ENCODE measurements at places on chromosomes 5 and 9.

DNA sequence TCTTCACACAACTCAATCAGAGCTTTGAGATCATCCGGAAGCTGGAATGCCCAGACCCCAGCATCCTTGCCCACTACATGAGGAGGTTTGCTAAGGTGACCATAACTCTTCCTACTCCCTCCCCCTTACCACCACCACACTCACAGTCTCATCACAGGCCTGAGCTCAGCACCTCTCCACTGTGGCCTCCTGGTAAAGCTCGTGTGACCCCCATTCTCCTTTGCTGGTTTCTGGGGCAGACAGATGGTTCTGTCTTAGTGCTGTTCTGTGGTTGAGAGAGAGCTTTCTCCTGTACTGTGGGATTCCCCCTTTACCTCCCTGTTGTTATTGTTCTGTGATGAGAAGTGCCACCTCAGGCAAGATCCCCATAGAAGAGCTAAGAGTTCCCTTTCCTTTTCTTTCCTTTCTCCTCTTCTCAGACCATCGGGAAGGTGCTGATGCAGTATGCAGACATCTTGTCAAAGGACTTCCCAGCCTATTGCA lies 92.7 kb upstream of the RUSC2 start:
- no peak for DNase-seq

DNA sequence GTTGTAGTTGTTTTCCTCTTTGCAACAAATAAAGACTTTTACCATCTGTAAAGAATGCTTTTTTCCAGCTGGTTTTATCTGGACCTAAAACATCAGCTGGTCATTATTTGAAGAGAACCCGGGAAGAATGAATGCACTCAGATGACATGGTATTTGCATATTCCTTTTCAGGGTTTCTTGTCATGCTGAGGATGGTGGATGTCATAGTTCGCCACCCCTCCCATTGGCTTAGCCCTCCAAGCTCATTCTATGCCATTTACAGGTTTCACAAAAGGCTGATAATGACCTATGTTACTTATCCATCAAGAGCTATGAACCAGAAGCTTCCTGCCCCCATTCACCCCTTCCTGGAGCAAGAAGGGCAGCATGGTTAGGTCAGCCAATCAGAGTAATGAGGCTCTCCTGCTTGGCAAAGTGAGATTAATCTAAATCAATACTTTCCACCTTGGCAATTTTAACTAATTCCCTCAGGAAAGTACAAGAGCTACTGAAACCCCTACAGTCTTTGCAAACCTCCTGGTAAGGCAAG lies 440.5 kb upstream of the TLE4 start:
- DNase-seq: no peak

DNA sequence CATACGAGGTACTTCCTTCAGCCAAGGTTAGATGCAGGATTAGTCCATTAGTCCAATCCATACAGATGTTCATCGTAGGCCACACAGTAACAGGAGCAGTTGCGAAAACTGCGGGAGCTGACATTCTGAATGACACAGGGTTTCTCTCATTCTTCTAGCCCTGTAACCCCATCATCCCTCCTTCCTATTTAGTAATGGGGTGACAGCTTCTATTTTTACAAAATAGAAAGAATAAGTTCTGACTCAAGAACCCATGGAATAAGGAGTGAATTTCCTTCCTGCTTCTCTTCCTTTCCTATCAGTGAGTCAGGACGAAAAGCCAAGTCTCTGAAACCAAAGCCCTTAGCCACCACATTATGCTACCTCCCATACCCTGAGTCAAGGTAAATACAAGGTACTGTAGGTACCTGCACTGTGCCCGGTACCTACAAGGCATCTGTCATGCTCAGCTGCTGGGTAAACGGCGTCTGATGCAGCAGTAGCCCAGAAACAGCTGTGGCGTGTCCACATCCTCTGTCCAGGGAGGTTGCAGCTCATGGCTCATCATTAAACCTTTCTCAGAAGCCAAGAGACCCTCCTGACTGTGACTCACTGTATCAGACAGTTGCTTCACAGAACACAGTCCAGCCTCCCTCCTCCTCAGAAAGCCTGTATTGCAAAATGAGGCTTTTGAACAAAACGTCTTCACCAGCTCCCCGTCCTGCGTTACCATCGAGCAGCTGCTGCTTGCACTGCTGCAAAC lies 84.2 kb downstream of the ESM1 start:
- no peak for DNase-seq

DNA sequence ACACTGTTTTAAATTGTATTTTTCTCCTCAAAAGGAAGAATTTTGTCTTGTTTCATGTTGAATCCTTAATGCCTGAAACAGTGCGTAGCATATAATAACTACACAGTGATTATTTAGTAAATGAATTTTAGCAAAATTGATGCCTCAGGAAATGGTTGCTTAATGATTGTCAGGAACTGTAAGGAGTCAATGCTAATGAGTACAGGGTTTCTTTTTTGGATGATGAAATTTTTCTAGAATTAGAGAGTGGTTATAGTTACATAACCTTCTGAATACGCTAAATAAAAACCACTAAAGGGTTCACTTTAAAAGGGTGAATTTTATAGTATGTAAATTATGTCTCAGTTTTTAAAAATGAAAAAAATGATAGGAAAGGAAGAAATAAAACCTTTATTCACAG lies 14.9 kb downstream of the FAM151B start:
- DNase-seq: no peak

DNA sequence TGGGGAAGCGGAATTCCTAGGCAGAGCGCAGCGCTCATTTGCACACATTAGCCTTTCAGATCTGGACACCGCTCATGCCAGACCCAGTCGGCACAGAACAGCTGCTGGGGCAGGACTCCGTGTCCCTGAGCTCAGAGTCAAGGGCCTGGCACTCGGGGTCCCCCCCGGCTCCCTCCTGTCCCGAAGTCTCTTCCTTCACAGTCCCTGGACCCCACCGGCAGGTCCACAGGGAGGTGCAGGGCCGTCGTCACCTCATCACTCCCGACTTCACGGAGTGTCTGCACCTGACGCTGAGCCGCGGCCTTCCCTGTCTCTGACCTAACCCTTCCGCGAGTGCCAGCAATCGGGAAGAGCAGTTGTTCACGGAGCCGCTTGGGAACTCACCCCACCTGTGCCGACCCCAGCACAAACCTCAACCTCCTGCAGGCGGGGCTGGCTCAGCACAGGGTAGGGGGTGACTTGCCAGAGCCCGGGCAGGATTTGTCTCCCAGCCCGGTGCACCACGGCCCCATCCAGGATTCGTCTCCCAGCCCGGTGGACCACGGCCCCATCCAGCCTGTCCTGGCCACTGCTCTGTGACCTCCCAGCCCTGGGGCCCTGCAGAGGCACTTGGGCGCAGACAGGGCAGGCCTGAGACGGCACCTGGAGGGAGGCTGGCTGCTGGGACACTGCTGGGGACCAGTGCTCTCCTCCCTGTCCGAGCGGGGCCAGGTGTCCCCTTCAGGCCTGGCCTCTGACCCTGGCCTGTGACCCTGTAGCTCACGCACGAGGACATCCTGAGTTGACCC lies 9.9 kb upstream of the SLC9A3 start:
- no peak for DNase-seq

DNA sequence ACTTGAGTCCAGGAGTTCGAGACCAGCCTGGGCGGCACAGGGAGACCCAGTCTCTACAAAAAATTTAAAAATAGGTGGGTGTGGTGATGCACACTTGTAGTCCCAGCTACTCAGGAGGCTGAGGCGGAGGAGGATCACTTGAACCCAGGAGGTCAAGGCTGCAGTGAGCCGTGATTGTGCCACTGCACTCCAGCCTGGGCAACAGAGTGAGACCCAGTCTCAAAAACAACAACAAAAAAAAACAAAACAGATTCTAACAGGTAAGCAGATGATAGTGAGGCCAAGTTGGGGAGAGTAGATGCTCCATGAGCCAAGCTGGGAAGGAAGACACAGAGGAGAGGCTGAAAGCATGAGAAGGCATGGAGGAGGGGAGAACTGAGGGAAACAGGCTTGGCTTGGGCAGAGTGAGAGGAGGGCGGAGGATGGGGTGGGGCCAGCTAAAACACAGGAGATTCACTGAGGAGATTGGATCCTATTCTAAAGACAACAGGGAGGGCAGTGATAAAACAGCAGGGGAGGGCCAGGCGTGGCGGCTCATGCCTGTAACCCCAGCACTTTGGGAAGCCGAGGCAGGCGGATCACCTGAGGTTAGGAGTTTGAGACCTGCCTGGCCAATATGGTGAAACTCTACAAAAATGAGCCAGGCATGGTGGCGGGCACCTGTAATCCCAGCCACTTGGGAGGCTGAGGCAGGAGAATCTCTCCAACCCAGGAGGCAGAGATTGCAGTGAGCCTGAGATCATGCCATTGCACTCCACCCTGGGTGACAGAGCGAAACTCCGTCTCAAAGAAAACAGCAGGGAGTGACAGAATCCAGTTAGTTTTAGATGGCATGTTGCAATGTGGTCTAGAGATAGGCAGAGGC lies 8.4 kb downstream of the RPS14 start:
- DNase-seq: no peak

GRCh38 chr9:8570776-8571175 lies 771.2 kb upstream of the DMAC1 start:
- no peak for DNase-seq

- no peak for DNase-seq
Observed at GRCh38 chr5:10315824-10316509, 8.3 kb upstream of the CMBL start.

DNA sequence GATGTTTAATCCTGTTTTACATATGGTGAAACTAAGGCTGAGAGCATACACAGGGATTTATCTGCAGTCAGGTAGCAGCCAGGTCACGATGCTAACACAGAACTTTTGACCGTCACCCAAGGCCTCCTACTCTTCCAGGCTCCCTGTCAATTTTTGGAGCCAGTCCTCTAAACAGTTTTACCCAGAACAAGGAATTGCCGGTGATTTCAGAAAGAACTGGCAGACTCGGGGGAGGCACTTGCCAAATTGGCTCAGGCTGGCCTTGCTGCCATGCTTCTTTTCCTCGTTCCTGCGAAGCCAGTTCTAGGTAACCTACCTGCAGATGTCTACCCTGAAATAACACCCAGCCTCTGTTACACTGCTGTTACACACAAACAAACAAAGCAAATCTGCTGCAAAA lies 21.2 kb downstream of the GRIA1 start:
- no peak for DNase-seq

DNA sequence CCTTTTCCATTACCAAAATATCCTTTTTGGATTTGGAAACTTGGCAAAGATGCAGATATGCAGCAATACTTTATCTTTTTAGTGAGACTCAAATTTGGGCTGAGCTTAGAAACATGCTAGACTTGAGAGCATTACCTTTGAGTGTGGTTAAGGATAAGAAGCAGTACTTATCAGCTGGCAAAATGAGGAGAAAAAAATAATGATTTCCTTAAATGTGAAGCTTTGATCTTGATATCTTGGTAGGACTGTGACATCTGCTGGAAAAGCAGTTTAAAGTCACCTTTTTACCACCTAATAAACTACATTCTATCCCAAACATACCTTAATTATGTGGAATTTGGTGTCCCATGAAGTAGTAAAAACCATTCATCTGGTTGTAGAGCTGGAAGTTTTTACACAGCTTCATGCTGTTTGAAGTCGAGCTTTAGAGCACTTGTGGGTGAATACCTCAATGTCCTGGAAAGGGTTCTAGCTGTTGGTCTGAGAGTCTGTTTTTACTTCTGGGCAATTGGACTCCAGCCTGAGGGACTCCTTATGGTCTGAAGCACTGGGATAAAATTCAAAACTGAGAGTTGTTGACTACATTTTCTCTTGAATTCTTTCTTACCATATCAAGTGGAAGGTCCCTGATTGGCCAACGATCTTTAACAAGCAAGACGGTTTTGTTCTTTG lies 53.4 kb downstream of the LRRC70 start:
- DNase-seq: no peak

GRCh38 chr5:121288781-121289180 lies 562.9 kb upstream of the FTMT start:
- DNase-seq: no peak

DNA sequence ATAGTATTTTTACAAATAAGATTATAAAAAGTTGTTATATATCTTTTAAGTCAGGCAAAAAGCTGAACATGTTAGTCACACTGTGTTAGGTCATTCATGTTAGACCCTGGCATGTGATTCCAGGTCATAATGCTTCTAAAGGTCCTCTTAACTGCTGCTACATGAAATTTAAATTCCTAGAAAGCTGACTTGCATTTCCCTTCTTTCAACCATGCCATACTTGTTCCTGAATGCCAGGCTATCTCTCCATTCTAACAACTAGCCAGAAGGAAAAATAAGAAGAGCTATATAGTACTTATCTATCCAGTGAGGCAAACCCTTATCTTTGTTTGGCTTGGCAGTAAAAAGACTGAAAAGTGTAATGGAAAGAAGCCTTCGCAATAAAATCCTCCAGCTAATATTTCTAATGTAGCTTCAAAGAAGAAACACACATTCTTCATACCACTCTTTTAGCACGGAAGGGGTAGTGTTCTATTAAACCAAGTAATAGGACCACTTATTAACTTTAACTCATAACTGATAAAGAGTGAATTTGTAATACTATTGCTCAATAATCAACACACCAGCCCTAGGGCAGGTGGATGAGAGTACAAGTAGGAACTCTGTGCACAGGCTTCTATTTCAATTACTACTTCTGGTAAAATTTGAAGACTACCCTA lies 310.2 kb downstream of the PDE4D start:
- no peak for DNase-seq

- no peak for DNase-seq
Observed at GRCh38 chr5:168603746-168604145, 24.6 kb upstream of the PANK3 start.

GRCh38 chr5:123450640-123451039 lies 27.4 kb upstream of the CEP120 start:
- no peak for DNase-seq

DNA sequence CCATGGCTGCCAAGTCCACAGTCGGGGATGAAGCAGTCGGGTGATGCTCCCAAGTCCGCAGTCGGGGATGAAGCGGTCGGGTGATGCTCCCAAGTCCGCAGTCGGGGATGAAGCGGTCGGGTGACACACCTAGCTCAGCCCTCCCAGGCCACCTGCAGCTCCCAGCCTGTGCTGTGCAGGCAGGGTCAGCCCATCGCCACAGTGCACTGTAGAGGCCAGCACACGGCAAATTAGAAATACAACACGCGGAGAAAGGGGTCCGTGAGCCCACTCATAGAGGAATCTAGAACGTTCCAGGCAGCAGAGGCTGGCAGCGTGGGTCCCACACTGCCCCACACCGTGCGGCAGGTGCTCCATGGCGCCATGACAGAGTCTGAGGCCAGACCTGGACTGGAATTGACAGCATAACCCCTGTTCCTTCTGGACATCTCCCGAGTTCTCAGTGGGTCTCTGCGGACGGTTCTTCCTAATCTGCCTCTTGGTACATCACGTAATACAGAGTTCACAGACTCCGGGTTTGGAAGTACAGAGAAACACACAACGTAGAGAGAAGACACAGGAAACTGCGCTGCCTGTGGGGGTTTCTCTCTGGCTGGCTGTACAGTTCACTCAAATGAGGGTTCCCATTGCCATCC lies 7.7 kb upstream of the EXOC3 start:
- no peak for DNase-seq

- no peak for DNase-seq
Observed at GRCh38 chr5:13503017-13503416, 441.5 kb downstream of the DNAH5 start.

- DNase-seq: no peak
Observed at GRCh38 chr9:86341007-86341491, 13.2 kb downstream of the TUT7 start.

GRCh38 chr5:174608631-174609097 lies 115.7 kb upstream of the MSX2 start:
- DNase-seq: no peak
